ENCODE measurements at places on chromosomes 12 and 14.

- peak; percentile 50 for DNase-seq
Measured at GRCh38 chr14:88559852-88560251, 3.0 kb upstream of the ZC3H14 start.

DNA sequence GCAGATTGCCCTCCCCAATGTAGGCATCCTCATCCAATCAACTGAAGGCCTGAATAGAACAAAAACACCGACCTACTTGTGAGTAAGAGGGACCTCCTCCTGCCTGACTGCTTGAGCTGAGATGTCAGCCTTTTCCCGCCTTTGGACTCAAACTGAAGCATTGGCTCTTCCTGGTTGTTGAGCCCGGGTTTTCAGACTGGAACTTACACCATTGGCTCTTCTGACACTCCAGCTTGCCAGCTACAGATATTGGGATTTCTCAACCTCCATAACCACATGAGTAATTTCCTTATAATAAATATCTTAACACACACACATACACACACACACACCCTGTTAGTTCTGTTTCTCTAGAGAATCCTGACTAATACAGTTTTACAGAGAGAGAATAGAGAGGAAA, 173.4 kb upstream of the NTF3 start:
- DNase-seq = peak; percentile 95

DNA sequence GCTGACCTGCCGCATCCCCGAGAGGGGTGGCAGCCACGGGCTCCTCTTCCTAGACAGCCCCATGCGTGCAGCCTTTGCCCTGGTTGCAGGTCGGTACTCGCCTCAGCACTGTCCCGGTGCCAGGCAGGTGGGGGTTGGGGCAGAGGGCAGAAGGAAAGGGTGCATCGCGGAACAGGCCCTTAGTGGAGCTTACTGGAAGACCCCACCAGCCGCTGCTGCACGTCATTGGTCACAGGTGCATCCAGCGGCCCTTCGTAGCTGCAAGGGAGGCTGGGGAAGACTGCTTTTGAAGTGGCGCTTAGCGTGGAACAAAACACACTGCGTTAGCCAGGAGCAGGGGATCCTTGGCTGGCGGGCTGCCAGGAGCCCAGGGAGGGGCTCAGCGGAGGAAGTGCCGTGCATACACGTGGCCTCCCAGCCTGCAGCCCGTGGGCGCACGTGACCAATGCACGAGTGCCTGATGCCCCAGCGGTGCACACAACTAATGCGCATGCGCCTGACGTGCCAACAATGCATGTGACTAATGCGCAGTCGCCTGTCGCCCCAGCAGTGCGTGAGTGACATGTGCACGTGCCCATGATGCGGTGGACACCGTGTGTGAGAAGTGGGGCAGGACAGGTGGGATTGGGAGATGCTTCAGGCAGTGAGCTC, 5.0 kb upstream of the EP400 start:
- no peak for DNase-seq

- no peak for DNase-seq
Measured at GRCh38 chr12:56408799-56409417, 40.3 kb downstream of the TIMELESS start.

GRCh38 chr12:89893972-89894706, 185.5 kb upstream of the ATP2B1 start:
- peak; percentile 36 for DNase-seq

GRCh38 chr14:75323571-75323970, 44.9 kb downstream of the FOS start:
- no peak for DNase-seq

DNA sequence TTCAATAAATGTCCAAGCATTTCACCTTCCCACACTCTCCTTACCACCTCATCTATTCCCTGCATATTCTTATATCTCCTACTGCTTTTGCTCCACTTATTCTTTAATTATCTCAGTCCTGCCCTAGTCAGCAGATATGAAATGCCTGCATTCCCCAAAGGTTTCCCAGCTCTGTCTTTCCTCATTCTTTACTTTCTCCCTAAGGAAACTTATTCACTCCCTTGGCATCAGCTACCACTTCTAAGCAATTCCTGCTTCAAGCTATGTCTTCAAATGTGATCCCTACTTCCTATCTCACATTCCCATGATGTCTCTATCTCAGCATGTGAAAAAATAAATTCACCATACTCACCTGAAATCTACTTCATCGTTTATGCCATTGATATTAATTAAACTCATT, 111.8 kb downstream of the CAPZA3 start:
- no peak for DNase-seq

- no peak for DNase-seq
Measured at GRCh38 chr14:56162476-56162875, 44.3 kb downstream of the PELI2 start.

DNA sequence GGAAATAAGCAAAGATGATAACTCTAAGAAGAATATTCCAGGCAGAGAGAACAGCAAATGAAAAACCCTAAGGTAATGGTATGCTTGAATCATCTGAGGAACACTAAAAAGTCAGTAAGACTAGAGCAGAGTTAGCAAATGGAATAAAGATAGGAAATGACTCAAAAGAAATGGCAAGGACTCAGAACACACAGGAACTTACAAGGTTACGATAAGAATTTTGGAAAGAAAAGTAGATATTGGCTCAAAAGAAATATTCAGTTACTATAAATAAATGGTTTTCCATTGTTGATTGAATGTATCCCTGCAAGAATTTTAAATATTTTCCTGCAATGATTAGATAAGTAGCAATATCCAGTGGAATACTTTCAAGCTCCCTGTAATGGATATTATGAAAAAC, 705.8 kb downstream of the C12orf50 start:
- DNase-seq = peak; percentile 32

- DNase-seq = no peak
Measured at GRCh38 chr14:34129927-34130552, 179.2 kb upstream of the EGLN3 start.

- DNase-seq = peak; percentile 16
Measured at GRCh38 chr14:38505221-38505972, 249.5 kb upstream of the CLEC14A start.

DNA sequence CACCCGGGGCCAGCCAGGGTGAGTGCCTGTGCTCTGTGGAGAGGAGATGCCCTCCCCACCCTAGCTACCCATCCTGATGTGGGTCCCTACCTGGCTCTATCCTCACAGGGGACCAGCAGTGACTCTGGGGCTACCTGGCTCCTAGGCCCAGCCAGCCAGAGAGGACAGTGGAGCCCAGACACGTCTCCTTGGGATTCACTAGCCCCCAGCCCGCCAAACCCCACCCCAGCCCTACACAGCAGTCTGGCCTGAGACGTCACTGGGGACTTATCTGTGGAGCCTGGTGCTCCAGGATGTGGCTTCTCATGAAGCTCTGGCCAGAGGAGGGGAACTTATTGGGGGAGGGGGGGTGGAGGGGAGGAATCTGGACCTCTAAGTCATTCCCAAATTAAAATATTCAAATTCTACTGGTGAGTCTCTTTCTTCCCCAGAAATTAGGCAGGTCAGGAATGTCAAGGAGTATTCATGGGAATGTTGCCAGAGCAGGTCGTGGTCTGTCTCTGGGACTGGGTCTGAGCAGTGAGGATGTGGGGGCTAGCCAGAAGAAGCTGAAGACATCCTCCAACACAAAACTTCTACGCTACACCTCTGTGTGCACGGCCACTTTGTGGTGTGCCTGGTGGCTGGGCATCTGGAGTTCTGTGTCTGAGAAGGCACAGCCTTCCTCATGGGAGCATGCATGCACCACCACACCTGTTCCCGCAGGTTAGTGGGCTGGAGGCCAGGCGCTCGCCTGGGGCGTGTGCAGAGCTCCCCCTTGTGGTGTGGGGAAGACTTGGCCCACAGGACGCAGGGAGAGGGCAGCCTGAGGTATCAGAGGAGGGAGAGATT, 2.7 kb downstream of the CMTM5 start:
- no peak for DNase-seq

GRCh38 chr12:13436182-13436581, 239.7 kb downstream of the EMP1 start:
- DNase-seq = no peak

GRCh38 chr12:120121766-120122293, 5.3 kb upstream of the RAB35 start:
- no peak for DNase-seq

- DNase-seq = no peak
Measured at GRCh38 chr12:5873281-5873919, 71.7 kb downstream of the ANO2 start.

DNA sequence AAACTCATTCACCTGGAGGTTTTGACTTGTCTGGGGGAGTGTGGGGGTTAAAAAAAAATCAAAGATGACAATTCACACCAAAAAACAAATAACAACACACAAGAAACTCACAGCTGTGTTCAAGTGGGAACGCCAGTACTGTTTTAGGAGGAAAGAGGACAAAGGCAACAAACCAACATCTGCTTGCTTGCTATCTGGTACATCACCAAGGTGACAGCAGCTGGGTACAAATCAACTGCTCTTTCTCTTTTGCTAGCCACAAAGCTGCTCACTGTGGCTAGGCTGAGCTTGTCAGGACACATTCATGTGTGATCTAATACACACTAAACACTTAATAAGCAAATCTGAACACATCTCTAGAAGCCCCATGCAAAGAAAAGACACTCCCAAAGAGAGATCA, 128.0 kb upstream of the RAP1B start:
- no peak for DNase-seq

GRCh38 chr12:105570944-105571343, 240.5 kb downstream of the C12orf75 start:
- no peak for DNase-seq

- no peak for DNase-seq
Measured at GRCh38 chr12:5222011-5222461, 178.4 kb downstream of the KCNA5 start.

GRCh38 chr14:37650356-37651037, 55.1 kb downstream of the TTC6 start:
- DNase-seq = no peak

- no peak for DNase-seq
Measured at GRCh38 chr12:106089935-106090334, 48.8 kb downstream of the NUAK1 start.

DNA sequence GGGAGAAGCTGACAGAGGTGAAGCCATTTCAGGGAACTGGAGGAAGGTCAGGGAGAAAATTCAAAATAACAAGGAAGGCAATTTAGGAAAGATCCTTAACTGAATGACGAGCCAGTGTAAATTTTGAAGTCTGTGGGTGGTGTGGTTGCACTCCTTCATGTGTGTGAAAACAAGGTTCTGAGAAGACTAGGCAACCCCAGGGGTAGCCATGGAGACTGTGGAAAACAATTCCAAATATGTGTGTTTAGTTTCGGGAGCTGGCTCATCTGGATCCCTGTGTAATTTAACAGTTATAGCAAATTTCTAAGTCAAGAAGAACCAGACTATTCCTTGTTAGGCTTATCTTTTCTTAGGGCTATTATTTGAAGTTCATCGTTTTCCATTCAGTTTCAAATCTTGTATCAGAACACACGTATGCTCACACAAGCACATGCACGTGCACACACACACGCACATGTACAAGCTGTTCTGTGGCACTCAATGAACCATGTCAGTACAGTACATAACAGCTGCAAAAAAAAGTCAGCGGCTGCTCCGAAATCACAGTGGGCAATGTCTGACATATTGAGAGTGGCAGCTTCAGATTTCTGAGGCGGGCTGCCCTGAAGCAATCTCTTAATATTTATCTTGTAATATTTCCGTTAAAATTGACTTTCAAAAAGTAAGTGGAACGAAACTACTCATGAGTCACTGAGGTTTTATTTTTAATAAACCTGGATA, 411.2 kb downstream of the AEBP2 start:
- DNase-seq = no peak

GRCh38 chr12:85831327-85831990, 4.8 kb downstream of the RASSF9 start:
- no peak for DNase-seq

GRCh38 chr12:19150273-19150900, 20.9 kb downstream of the PLEKHA5 start:
- DNase-seq = peak; percentile 45

- no peak for DNase-seq
Measured at GRCh38 chr14:69828354-69828753, 31.3 kb upstream of the SLC10A1 start.

- DNase-seq = no peak
Measured at GRCh38 chr12:113405694-113406093, 2.0 kb upstream of the SDS start.

DNA sequence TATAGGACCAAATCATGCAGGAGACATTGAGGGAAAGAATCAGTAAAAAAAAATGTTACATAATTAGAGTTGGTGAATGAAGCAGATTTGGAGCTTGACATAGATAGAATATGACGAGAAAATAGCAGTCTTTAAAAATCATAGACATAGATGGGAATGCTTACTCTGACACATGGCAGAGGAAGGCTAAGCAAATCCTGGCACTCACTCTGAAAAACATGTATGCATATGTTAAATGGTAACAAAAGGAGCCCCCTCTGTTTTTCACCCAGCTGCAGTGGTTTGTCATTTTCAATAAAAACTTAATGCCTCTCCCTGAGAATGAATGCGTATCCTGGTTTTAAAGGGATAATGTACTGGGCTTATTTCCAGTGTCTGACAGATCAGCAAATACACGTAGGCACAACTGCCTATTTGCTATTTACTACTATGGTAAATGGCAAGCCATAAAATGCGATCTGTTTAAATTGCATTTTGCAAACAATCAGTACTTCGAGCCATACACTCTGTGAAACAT, 561.2 kb upstream of the SEL1L start:
- DNase-seq = no peak

- no peak for DNase-seq
Measured at GRCh38 chr12:113861708-113862312, 104.3 kb downstream of the RBM19 start.

Data from fibroblast of skin of left quadriceps (primary cell).